ENCODE measurements at places on chromosomes 12 and 14.

DNA sequence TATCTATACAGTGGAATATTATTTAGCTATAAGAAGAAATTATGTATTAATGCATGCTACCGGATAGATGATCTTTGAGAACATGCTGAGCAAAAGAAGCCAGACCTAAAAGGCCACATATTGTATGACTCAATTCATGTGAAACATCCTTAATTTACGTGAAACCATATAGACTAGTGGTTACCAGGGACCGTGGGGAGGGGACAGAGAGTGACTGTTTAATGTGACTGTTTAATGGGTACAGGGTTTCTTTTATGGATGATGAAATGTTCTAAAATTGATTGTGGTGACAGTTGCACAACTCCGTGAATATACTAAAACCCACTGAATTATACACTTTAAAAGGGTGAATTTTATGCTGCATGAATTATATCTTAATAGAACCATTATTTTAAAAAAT lies 8.5 kb upstream of the BCL7A start:
- no peak for DNase-seq

GRCh38 chr14:41521891-41522290 lies 84.8 kb upstream of the LRFN5 start:
- no peak for DNase-seq

- peak; percentile 6 for DNase-seq
Observed at GRCh38 chr14:75769047-75769685, 108.1 kb downstream of the TTLL5 start.

- DNase-seq, result peak; percentile 32
Observed at GRCh38 chr14:68619790-68620574, 172.9 kb downstream of the ZFP36L1 start.

DNA sequence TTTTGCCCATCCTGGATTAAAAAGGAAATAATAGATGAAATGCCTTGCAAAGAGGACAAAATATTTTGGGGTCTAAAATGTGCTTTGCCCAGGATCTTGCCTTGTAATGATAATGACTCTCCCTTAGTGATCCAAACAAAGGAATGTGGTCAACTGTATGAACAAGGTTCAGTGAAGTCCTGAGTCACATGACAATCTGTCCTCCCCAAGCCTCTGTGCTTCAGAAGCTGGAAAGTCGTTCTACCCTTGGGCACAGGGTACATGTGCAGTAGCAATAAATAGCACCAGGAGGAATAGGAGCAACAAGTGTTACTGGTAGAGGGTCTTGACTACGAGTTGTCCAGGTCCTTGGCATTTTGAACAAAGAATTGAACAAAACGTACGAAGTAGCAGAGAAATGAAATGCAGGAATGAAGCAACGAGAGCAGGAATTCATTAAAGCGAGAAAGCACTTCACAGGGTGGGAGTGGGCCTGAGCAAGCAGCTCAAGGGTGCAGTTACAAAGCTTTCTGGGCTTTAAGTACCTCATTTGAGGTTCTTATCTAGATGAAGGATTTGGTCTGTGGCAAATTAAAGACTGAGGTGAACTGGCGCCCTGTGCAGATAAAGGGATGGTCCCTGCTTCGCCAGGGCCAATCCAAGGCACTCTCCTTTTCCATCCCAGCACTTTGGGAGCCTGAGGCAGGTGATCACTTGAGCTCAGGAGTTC lies 65.8 kb downstream of the RESF1 start:
- DNase-seq, result peak; percentile 11

DNA sequence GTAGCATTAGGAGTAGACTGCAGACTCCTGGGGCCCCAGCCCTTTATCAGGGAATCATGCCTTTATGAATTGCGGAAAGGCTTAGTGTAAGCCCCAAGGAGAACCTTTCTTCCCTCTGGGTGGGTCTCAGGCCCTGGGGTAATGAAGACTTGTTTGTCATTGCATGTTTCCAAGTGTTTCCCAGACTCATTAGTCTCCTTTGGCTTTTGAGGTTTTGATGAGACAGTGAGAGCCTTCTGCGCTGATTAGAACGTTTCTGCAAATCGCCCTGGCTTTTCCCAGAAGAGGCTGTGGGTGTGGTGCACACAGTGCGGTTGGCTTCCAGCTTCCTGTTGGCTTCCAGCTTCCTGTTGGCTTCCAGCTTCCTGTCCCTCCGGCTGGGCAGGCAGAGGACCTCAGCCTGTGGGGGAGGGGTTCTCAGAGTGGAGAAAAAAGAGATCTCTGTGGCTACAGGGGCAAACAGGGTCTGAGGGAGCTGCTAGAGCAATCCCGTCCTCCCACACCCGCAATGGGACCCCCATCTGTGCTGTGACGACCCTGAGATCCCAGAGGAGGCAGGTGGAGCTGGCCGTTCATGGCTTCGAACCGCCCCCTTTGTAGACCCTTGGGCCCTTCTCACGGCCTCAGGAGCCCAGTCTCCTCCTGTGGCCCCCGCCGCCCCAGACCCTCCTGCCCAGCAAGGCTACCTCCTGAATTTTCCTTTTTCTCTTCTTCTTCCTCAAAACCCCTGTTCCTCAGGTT lies 42.1 kb downstream of the GPR68 start:
- peak; percentile 48 for DNase-seq

GRCh38 chr12:77118696-77119095 lies 53.3 kb upstream of the E2F7 start:
- peak; percentile 75 for DNase-seq

- DNase-seq, result no peak
Observed at GRCh38 chr12:29416748-29417147, 35.8 kb upstream of the ERGIC2 start.

GRCh38 chr12:43309959-43310358 lies 242.0 kb downstream of the ADAMTS20 start:
- DNase-seq, result peak; percentile 85

- no peak for DNase-seq
Observed at GRCh38 chr12:77549383-77550128, 281.1 kb upstream of the NAV3 start.

Measured in ELR (cell line).